GM06990 (cell line): ENCODE measurements at places on chromosomes 7 and 10.

DNA sequence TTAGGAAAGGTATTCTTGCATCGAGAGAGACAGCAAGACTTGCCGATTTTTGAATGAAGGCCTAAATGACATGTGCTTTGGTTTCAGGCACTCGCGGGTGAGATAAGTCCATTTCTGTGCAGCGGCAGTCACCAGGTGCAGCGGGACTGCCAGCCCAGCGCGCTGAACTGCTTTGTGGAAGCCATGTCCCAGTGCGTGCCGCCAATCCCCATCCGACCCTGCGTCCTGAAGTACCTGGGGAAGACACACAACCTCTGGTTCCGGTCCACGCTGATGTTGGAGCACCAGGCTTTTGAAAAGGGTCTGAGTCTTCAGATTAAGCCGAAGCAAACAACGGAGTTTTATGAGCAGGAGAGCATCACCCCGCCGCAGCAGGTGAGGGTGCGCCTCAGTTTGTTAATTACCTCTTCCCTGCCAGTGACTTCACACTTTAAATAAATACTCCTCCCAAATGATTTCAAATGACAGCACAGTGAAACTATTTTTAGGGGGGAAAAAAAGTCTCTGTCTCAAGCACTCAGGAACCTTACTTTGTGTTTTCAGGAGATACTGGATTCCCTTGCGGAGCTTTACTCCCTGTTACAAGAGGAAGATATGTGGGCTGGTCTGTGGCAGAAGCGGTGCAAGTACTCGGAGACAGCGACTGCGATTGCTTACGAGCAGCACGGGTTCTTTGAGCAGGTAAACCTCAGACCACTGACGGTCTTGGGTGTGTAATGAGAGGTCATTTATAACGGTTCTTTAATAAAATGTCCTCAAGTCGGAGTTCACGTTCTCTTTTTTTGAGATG is 98.3 kb downstream of the TRRAP start:
- DNase-seq, result no peak

GRCh38 chr10:12835709-12836108 is 165.8 kb downstream of the CCDC3 start:
- DNase-seq, result no peak

GRCh38 chr7:114589436-114589835 is 174.8 kb downstream of the FOXP2 start:
- DNase-seq, result no peak

DNA sequence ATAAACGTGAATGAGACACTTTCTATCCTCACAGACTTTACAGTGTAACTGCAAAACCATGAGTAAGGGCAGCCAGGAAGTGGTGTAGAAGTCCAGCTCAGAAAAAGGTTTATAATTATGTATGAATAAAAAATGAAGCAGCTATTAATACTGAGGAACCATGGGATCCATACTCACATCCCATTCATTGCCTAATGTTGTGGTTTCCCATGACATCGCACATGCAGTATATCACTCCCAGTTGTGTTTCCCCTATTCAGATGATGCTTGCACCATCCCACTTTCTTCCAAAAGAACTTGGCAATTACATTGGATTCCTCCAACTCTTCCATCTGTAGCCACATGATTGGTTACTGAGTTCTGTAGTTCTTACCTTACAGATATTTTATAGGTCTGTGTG is 74.5 kb upstream of the SEMA3D start:
- no peak for DNase-seq

DNA sequence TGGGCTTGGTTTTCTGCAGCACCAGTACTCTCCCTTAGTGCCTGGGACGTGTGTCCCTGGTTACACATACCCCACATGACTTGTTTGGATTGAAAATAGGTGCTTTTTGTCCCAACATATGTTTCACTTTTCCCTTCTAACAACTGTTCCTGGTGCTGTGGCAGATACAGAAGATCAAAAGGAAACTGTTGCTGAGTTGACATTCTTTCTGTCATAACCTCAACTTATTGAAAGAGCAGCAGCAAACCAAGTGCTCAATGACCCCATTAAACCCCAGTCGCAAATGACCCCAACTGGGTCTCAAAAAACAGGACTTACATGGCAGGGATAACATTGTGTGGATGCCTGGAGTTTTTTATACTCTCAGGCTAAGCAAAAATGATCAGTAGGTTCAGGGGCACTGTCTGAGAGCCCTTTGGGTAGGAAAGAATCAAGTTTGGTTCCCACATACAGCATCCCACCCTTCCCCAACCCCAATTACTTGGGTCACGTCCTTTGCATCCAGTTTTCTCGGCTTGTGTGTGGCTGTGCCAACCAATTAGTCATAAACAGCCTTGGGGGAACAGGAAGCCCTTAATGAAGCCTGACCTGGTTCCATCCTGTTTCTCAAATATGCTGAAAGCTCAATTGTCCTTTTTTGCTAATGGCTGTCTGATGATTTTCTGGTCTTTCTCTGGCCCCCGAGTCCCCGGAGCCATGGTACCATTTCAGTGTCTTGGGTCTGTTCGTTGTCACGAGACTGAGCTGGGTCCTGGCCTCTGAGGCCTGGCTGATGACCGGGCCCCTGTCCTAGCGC is 4.9 kb downstream of the HKDC1 start:
- no peak for DNase-seq

DNA sequence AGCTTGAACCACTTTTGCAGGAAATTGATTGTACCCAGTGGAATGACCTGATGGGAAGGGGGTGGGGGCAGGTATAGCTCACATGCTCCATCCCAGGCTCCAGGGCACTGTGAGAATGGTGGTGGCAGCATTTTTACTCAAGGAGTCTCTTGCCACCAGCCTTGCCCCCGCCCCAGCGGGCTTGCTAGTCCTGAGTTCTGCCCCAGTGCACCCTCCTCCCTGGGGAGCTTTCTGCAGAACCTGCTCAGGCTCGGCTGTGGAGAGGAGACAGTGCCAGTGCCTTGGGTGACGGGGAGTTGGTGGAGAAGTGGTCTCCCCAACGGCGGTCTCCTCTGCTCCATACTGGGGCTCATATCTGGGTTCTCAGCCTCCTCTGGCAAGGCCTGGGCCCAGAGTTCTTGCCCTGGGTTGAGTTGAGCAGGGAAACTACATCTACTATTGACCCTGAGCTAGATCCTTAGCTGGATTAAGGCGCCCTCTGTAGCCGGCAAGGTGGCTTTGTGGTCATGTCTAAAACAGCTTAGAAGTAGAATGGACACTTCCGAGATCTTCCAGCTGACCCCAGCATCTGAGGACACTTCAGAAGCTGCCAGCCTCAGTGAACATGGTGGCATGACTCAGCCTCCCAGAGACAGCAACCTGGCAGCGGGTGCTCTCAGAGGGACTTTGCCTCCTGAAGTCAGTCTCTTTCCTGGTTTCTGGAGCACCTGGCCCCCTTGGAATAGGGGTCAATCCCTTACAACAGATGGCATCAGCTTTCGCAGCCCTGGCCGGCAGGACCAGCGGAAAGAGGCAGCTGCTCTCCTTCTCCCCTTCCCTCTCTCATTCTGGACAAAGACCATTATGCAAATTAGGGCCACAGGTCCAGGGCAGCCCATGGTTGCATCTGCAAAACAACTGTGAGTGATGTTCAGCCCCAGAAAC is 363.4 kb upstream of the MKI67 start:
- DNase-seq, result no peak

DNA sequence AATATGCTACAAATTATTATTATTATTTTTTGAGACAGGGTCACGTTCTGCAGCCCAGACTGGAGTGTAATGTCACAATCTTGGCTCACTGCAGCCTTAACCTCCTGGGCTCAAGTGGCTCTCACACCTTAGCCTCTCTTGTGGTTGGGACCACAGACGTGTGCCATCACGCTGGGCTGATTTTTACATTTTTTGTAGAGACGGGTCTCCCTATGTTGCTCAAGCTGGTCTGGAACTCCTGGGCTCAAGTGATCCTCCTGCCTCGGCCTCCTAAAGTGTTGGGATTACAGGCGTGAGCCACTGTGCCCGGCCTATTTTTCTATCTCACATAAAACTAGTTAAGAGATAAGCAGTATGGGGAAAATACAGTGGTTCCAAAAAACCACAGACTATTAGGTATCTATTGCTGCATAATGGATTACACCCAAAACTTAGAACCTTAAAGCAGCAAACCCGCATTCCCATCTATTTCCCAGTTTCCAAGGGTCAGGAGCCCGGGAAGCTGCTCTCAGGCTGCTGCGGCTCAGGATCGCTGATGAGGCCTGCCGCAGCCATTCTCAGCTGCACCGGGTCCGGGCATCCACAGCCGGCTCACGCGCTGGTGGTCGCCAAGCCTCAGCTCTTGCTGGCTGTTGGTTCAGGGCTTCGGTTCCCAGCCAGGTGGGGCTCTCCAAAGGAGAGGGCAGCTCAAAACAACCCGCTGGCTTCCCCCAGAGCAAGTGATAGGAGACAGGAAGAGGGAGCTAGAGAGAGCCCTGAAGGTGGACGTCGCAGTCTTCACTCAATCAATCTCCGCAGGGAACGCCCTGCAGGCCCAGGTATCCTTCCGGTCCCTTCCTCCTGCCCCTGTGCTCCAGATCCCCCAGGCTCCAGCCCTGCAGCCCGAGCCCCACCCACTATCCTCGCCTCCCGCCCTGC is 128.2 kb downstream of the UBE2H start:
- DNase-seq, result peak; percentile 60

DNA sequence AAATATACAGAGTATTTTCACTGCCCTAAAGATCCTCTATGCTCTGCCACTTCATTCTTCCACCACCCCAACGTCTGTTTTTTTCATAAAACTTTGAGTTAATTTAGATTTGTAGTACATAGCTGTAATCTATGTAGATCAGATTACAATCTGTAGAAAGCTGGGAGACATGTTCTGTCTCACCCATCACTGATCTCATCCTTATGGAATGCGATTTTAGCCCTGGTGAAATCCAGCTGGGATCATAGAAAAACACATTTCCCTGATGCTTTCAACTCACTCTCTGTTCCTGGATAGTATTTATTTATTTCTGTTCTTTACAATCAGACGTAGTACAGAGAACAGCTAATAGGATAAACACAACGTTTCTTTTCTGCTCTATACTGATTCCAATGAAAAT is 521.0 kb downstream of the KIF20B start:
- no peak for DNase-seq

DNA sequence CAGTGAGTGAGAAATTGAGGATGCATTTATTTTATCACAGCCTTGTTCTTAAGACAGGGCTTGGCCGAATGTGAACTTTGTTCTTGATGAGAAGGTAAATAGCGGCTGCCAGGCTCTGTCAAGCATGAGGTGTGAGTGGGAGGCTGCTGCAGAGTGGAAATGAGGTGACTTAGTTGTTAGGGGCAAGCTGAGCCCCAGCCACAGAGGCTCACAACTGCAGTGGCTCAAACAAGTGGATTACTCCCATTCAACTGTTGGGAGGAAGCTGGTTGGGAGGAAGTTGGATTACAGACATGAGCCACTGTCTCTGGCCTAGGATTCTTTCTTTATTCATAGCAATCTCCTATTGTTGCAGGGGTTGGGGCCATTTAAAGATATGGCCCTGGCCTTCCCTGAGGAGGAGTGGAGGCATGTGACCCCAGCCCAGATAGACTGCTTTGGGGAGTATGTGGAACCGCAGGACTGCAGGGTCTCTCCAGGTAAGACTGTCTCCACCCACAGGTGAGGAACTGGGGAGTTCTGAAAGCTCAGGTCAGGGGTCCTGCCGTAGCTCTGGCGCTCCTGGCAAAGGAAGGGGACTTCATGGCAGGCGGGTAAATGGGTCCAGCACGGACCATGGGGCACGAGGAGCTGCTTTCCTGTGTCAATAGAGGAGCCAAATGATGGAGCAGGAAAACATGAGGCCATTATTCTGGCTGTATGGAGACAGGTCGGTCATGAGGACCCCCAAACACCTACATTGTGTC is 7.1 kb downstream of the ZSCAN25 start:
- no peak for DNase-seq
